ENCODE measurements at places on chromosomes 12 and 14.

DNA sequence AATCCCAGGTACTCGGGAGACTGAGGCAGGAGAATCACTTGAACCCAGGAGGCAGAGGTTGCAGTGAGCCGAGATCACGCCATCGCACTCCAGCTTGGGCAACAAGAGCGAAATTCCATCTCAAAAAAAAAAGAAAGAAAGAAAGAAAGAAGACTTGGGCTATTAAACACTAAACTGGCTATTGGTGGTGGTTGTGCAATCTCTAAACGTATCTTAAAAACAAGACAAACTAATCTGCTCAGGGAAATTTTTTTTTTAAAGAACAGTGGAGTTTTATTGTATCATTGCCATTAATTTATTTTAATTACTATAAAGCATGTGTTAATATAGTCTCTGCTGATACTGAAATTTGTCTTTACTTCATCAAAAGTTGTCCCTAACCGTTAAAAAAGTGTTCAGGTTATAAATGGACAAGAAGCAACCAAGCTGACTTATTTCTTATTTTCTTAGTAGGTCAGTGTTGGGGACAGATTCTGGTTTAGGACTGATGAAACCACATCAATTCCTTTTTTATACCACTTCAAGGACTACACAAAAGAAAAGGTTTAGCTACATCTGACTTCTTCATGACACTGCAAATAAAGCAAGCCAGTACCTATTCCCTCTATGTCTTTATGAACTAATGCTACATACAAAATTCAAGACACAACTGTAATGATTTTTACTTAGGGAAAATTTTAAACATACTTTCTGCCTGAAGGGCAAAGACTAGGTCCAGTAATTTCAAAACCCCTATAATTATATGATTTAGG is 68.7 kb upstream of the KRAS start:
- DNase-seq: no peak

DNA sequence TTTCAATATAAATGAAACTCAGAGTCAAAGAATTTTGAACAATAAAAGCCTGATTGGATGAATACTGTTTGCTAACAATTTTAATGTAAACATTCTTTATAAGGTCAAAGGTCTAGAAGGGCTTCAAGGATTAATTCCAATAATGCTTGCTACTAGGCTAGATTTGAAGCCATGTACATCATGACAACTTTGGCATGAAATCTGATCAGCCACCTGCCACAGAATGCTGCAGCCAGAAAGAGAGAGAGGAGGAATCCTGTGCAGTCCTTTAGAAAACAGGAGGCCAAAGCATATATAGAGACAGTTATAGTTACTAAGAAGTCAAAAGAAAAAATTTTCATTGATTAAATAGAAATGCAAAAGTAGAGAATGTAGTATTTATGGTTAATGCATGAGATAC is 47.1 kb downstream of the ABCD2 start:
- DNase-seq: no peak

DNA sequence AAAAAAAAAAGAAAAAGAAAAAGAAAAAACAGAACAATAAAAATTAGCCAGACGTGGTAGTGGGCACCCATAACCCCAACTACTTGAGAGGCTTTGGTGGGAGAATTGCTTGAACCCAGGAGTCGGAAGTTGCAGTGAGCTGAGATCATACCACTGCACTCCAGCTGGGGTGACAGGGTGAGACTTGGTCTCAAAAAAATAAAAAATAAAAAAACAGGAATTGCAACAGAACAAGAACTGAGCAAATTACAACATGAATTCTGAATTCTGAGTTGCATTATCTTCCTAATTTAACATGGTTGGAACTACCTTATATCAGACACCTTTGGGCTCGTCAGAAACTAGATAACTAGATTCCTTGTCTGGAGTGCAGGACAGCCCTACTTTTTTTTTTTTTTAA is 53.3 kb upstream of the NR2C1 start:
- no peak for DNase-seq

GRCh38 chr14:75510547-75510946 is 11.7 kb upstream of the BATF start:
- no peak for DNase-seq

DNA sequence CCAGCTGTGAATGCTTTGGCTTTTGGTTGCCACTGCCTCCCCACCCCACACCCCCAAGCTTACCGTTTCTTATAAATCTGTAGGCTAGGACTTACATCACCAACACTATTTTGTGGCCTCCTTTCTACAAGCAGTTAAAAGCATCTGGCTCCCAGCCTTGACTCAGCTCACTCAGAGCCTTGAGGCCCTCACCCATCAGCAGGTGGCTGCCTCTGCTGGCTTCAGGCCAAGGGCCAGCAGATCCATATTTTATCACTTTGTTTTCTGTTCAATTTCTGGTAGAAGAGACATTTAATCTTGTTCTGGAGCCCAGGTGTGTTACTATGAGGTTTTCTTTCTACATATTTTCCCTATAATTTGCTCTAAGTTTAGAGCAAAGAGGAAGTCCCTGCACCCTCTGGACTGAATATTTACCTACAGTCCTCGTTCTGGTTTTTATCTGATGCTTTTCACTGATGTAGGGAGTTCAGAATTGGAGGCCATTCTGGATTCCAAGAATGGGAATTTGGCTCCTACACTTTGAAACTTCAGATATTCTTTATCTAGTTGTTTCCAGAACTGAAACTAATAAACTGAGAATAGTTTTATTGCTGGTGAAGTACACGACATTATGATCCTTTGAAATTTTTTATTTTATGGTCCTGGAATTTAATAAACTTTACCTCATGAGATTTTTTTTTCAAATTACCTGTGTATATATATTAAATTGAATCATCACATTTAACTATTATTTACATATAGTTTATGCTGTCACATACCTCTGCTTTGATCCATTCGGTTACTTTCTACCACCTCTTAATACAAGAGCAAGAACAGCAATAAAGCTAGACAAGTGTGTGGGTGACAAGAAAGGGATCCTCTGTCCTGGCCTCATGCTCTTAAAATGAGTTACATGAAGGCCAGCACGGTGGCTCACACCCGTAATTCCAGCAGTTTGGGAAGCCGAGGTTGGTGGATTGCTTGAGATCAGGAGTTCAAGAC is 22.2 kb downstream of the PLBD1 start:
- no peak for DNase-seq

GRCh38 chr14:79584679-79585078 is 626.6 kb downstream of the DIO2 start:
- DNase-seq: no peak

DNA sequence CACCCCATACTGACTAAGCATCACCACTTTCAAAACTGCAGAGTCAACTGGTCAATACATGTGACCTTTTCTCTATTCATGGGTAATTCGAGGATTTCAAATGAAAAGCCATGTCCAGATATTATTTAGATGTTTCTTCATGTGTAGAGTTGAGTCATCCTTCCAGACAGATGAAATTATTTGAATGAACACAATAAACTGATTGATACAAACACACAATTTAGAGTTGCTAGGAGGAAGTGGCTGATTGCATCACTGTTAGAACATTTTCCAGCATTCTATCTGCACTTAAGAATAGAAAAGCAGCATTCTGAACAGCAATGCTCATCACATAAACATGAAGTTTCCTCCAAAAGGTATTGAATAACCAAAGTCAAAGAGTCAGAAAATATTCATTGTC is 273.5 kb upstream of the SOX5 start:
- no peak for DNase-seq

GRCh38 chr12:76031081-76031413 is 529 bp downstream of the PHLDA1 start:
- no peak for DNase-seq

GRCh38 chr14:99099051-99099787 is 172.8 kb downstream of the BCL11B start:
- no peak for DNase-seq

DNA sequence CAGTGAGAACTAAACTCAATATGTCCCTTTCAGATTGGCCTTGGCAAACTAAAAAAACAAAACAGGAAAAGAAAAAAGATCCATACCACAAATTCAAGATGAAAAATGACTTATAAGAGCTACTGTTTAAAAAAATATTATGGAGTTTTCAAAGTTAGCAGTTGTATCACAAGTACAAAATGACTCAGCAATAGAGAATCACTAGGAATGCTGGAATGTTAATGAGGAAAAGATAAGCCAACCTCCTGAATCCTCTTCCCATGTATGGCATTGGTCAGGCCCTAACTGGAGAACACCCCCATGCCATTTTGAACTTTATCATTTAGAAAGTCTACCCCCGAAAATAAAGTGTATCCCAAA is 62.2 kb downstream of the PPP1R36 start:
- DNase-seq: no peak

- DNase-seq: no peak
These were observed 15.7 kb downstream of the SPX start for GRCh38 chr12:21541773-21542172.

DNA sequence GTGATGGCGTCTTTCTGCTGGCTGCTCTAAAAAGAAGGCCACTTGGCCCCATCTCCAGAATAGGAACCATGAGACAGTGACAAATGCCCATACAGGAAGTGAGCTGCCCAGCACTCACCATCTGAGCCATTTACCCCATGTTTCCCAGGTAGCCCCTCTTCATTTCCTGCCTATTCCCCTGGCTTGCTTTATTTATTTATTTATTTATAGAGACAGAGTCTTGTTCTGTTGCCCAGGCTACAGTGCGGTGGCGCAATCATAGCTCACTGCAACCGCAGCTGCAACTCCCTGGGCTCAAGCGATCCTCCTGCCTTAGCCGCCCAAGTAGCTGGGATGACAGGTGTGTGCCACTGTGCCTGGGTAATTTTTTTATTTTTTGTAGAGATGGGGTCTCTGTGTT is 71.2 kb downstream of the RIN3 start:
- DNase-seq: no peak

DNA sequence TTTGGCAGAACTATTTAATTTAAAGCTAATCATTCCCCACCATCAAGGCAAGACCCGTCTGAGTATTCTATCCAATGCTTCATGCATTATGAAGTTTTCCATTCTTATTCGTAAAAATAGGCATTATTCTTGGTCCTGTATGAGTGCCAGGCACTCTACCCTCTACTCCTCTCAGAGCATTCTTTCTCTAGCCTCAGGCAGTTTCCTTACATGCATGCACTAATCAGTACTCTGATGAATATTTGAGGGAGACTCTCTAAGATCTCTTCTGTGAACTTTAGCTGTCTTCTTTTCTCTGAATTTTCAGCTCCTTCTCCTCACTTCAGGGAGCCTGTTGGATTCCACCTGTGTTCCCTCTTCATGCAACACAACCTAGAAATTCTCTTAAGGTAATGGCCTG is 334.7 kb downstream of the RAD51B start:
- DNase-seq: no peak

- DNase-seq: no peak
These were observed 197.0 kb downstream of the DAD1 start for GRCh38 chr14:22391908-22392565.

GRCh38 chr12:65916991-65917695 is 92.9 kb downstream of the HMGA2 start:
- DNase-seq: no peak

DNA sequence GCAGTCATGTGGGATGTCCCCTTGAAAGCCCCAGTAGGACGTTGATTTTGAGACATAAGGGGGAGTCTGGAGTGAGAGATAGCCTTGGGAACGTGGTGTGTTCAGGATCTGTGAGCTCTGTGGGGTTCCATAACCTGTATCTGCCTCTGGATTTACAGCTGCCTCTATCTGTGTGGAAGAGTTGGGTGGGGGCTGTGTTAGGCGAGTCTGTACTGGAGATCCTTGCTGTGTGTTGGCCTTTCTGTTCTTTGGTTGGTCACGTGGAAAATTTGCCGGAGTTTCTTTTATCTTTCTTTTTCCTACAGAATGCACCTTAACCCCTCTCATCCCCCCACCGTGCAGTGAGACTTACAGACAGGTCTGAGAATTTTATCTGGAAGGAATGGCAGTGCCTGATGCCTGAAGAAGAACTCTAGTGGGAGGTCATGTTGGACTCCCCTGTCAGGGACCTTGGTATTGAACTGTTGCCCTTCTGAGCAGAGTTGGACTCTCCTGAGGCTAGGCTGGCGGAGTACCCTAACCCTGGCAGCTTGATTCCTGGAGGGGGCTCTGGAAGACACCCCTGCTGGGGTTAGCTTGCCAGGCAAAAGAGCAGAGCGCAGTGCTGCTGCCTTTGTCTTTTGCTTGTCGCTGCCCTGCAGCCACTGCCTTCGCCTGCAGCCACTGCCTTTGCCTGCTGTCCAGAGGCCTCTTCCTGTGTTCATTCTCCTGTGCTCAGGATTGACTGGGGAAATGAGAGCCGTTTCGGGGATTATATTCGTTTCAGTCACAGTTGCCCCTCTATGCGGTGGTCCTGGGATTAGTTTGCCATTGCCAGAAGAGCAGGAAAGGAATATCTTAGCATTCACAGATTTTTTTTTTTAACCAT is 34.1 kb downstream of the ZNF664 start:
- no peak for DNase-seq

DNA sequence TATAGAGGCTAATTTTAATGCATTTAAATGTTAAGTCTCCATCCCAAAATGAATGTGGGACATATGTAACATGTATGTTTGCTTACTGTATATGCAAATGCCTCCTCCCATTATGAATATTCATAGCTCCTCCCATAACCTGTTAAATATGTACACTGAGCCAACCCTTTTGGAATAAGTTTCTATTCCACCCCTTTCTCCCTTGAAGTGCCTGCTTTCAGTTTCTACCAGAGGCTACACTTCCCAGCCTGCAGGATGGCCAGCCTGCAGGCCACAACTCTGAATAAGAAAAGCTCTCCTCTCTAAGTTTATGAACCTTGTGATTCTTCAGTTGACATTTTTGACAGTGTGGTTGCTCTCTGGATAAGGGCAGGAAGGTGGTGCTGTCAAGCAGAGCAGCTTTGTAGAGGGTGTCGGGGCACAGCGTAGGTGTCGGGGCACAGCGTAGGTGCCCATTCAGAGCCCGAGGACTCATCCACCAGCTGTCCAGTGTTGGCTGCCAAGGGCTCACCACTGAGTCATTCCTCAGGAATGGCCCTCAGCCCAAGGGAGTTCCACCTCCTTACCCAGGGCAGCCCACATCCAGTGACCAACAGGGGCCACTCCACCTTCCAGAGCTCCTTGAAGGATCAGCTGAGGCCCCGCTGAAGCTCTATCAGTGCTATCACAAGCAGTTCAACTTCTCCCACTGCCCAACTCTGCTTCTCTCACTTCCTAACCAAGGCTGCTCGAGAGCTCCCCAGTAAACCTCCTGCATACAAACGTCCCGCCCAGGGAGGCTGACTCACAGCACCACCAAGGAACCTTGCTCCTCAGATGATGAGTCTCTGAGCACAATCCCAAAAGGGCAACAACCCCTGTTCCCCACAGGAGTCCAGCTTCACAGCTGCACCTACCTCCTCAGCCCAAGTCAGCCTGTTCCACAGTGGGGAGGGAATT is 31.4 kb downstream of the VWF start:
- no peak for DNase-seq

DNA sequence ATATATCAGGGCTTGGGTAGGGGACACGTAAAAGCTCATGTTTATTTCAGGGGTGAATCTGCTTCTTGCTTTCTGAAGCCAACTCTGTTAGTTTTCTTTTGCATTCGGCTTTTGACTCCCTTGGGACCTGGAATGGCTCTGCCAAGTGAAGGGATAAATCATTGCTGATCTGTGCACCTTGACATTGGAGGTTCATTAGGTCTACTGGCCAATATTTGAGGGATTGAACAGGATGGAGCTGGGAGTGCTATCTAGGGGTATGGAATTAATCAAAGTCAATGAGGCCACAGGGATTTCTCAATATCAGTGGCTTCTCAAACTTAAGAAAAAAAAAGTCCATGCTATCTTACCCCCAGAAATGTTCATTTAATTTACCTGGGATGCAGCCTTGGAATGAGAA is 203.5 kb upstream of the RMST start:
- DNase-seq: no peak

- no peak for DNase-seq
These were observed 48.3 kb downstream of the DNAI7 start for GRCh38 chr12:25146686-25147085.

- DNase-seq: no peak
These were observed 139.4 kb upstream of the DIO2 start for GRCh38 chr14:80350707-80351106.

Measured in stimulated activated CD4-positive, alpha-beta T cell treated with anti-CD3 and anti-CD28 coated beads, Interleukin-12 subunit alpha, Interleukin-12 subunit beta, amount 100 ng/mL, for 24 hours (primary cell).